ENCODE measurements at places on chromosomes 6 and 20. TPM values are rescaled to one million over a fixed set of nuclear protein-coding genes. Genes with fewer than 3 reads are reported as not detected.

The SESN1 gene
- 114 TPM for total RNA-seq

The METTL24 gene
- not detected for total RNA-seq

The SIGLEC1 gene
- total RNA-seq = 1.1 TPM

The TEAD3 gene
- total RNA-seq = 54.7 TPM

The PPIL6 gene
- 9.1 TPM for total RNA-seq

The TNFRSF6B gene
- 17.1 TPM for total RNA-seq

The LGSN gene
- not detected for total RNA-seq

The TENT5A gene
- total RNA-seq = 25.7 TPM

The PLCB4 gene
- 11.4 TPM for total RNA-seq

The LRRC1 gene
- total RNA-seq = 62.5 TPM

The HNF4A gene
- total RNA-seq = not detected

The SNAP91 gene
- total RNA-seq = not detected

GRCh38 chr6:143299253-143300166 is 151.0 kb downstream of the ADAT2 start:
- no peak for DNase-seq

- DNase-seq = no peak
Observed at GRCh38 chr20:58402305-58402704, 13.3 kb downstream of the VAPB start.

DNA sequence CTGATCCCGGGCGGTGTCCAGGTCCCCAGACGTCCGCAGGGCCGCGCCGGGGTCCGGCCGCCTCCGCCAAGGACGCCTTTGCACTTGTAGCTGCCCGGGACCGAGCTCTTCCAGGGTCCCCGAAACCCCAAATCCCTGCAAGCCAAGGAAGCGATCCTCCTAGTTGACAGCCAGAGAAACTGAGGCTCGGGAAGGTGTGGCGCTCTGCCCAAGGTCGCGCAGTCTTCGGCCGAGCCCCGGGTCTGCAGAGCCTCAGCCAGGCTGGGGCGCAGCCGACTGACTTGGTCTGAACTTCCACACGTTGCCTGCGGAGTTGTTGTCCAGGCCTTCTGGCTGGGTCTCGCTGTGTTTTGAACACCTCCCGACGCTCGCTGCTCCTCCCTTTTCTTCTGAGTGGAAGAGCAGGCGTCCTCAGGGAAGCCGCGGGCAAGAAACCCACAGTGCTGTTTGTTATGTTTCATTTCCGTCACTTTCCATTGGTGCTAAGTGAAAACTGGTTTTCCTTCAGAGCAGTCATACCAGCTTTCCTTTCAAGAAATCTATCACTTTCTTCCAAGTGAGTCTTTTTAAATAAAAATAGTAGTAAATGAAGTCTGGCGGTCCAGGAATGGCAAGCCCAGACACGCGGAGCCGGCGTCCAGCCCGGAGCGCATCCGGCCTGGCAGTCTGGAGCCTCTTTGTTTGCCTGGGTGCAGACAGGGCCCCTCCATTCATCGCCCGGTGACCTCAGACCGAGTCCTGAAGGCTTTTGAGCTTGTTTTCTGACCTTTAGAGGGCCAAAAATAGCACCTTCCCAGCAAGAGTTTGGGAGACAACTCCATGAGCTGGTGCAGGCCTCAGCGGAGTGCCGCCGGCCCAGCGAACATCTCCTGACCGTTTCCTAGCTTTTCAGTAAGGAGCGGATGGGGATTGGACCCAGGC is 698 bp downstream of the FAM210B start:
- peak; percentile 89 for DNase-seq

- DNase-seq = peak; percentile 93
Observed at GRCh38 chr20:44745598-44746366, at the start of gene KCNK15. Gene KCNK15, plus strand, starts transcription at chr20:44745865. Its CDS starts 46 bp downstream, at chr20:44745911.

- no peak for DNase-seq
Observed at GRCh38 chr6:142324111-142324510, 22.3 kb downstream of the ADGRG6 start.

- DNase-seq = no peak
Observed at GRCh38 chr20:52804497-52805295, 167.5 kb upstream of the TSHZ2 start.

GRCh38 chr6:107569473-107569872 is 79.6 kb downstream of the SOBP start:
- DNase-seq = no peak

- no peak for DNase-seq
Observed at GRCh38 chr6:78101387-78101786, 448.5 kb downstream of the MEI4 start.

Measured in lower leg skin (tissue), 4 donors.